Stimulated activated CD8-positive, alpha-beta memory T cell treated with anti-CD3 and anti-CD28 coated beads, Interleukin-15, amount 100 ng/mL, for 24 hours (primary cell): ENCODE measurements at places on chromosomes 4 and X.

GRCh38 chr4:6951880-6952381, 42.3 kb downstream of the TBC1D14 start:
- DNase-seq = no peak

GRCh38 chr4:5639556-5639955, 68.8 kb downstream of the EVC2 start:
- DNase-seq = no peak

DNA sequence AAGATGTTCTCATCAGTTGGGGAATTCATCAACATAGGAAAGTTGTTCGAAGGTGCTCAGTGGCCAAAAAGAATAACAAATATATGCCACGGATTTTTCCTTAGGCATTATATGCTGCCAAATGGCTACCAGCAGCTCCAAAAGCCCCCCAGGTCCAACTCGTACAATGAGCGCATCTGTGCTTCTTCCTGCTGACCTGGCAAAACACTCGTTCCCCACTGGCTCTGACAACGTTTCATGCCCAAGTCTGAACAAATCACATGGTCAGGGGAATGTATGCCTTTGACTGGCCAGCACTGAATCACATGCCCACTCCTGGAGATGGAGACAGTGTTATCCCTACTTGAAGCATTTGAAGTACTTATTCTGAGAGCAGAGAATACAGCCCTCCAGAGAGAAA, 59.9 kb upstream of the SPP1 start:
- no peak for DNase-seq

GRCh38 chr4:38387348-38387747, 276.7 kb upstream of the KLF3 start:
- no peak for DNase-seq

GRCh38 chr4:87853108-87853507, 20.3 kb downstream of the MEPE start:
- no peak for DNase-seq

DNA sequence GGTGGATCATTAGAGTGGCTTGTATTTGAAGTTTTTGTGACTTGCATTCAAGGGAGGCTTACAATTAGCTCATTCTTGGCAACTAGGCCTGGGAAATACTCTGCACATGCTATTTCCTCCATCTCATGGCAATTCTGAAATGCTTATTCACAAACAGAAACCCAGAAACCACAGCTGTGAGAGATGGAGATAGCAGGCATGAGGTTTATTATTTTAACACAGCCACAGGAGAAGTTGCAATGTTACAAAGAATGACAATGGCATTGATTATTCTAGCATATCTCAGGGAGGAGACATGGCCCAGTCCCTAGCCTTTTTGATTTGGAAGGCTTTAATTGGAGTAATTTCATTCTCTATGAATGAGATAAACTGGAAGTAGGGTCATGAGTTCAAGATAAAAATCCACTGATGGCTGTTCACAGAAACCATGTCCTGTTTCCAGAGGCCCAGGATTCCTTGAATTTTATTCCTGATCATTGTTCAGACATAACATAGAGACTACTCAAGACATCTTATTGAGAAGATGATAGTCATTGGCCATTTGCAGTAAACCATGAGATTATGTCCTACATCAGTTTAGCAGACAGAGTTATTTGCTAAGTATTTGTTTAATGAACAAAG, 123.9 kb downstream of the MID1 start:
- no peak for DNase-seq

GRCh38 chr4:72209600-72209999, 177.8 kb downstream of the NPFFR2 start:
- DNase-seq = no peak

DNA sequence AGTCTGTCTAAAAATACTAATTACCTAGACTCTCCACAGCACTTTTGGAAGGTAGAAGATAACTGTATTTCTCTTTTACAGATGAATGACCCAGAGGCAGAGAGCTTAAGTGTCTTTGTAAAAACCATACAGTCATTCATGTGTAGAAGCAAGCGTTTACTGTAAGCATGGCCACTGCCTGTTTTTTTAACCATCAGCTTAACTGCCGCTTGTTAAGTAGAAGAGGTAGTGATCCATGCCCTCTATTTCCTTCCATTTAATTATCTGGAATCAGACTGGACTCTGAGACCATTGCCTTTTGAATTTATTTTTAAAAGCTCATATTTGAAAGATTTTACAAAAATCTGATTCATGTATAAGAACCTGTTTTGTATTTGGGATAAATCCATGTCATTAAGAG, 111.2 kb upstream of the TECRL start:
- DNase-seq = no peak

DNA sequence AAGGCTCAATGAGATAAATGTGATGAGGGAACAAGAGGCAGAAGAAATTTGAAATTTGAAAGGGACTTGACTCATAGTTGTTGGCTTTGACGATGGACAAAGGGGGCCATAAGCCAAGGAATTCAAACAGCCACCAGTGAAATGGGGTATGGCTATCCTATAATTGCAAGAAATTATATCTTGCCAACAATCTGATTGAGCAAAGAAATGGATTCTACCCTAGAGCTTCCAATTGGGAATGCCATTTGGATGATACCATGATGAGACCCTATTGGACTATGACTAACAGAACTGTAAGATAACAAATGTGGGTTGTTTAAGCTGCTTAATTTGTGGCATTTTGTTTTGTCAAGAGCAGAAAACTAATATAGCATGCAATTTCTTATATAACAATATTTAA, 270.1 kb upstream of the ARSJ start:
- no peak for DNase-seq

- no peak for DNase-seq
Observed at GRCh38 chr4:123613586-123614344, 217.2 kb downstream of the SPRY1 start.

- DNase-seq = no peak
Observed at GRCh38 chr4:151417766-151418376, 8.9 kb downstream of the FHIP1A start.

- no peak for DNase-seq
Observed at GRCh38 chr4:133402616-133403015, 253.5 kb downstream of the PCDH10 start.

DNA sequence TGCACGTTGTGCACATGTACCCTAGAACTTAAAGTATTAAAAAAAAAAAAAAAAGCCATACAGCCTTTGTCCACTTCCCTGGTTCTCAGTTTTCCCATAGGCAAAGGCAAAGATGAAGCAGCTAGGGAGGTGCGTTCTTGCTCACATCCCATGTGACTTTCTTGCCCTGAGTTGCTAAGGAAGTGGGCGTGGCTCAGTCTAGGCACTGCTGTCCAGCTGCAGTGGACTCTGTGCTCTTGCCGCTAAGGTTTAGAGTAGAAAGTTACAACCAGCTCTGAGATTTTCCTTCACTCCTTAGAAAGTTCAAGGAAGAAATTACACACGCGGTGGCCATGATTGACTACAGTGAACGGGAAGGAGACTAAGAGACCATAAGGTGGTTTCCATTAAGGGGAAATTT, 144.7 kb downstream of the NAA11 start:
- DNase-seq = no peak

DNA sequence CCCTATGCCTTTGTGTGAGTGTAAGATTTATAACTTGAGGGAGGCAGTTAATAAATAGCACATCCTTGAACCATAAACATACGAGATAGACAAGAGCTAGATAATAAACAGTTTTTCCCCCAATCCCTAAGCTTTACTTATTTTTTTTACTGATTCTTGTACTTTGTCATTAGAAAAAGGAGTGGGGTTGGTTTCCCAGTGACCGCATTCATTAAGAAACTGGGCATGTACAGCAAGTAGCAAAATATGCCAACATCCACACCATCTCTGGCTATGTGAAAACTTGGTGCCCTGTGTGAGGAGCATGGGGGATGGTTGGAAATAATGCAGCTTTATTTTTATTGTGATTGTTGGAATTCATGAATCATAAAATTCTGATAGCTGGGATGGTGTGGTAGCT, 176.2 kb downstream of the CBR4 start:
- DNase-seq = no peak

DNA sequence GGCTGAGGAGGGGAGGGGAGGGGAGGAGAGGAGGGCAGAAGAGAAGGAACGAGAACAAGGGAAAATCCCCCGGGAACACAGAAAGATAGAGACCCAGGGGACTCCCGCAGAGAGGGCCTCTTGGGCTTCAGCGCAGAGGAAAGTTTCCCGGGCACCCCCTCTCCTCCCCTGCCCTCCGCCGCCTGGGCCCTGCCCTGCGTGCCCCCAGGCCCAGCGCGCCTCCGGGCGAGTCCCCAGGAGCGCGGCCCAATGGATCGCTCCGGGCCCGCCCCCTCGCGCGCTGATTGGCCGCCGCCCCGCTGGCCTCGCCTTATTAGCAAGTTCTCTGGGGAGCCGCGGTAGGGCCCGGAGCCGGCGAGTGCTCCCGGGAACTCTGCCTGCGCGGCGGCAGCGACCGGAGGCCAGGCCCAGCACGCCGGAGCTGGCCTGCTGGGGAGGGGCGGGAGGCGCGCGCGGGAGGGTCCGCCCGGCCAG, at the start of gene MSX1:
TSS of gene MSX1 (plus strand) at position 341 of the 474 bp plus-strand sequence. CDS start 235 bp downstream, outside the sequence.
- peak; percentile 24 for DNase-seq

GRCh38 chr4:110096405-110096804, 102.0 kb downstream of the ELOVL6 start:
- DNase-seq = no peak

DNA sequence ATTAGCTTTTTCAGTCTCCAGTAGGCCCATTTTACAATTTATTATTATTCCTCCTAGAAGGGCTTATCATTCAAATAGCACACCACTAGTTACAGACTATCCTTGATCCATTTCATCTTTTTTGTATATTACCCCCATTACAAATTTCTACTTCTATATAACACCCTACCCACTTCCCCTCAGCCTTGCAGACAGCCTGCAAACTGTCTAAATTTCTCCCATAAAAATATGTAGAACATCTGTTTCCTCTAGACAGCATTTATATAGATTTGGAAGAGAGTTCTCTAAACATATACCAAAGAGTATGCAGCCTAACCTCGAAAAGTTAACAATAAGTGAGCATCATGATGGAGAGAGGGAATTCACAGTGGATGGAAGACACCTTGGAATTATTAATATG, 30.8 kb downstream of the COMMD8 start:
- DNase-seq = no peak

- DNase-seq = no peak
Observed at GRCh38 chrX:31836479-31836878, 764.6 kb upstream of the FTHL17 start.

- no peak for DNase-seq
Observed at GRCh38 chr4:71211748-71212147, 127.1 kb upstream of the SLC4A4 start.

GRCh38 chrX:69615342-69615741, 571 bp upstream of the EDA start:
- no peak for DNase-seq

DNA sequence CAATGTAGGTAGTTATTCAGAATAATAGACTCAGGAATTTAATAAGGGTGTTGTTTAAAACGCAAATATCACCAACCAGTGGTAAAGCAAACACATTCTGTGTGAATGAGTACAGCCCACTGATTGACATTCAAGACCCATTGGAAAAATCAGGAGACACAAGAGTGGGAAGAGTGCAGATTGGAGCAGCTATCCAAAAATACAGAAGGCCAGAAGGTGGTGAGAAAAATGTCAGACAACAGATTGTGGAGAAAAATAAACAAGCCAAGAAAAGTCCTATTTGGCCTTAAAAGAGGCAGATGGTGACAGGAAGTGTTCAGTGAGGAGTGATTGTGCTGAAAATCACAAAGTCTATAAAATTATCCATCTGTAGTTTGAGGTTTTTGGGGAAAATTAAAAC, 39.3 kb downstream of the CPE start:
- DNase-seq = no peak

DNA sequence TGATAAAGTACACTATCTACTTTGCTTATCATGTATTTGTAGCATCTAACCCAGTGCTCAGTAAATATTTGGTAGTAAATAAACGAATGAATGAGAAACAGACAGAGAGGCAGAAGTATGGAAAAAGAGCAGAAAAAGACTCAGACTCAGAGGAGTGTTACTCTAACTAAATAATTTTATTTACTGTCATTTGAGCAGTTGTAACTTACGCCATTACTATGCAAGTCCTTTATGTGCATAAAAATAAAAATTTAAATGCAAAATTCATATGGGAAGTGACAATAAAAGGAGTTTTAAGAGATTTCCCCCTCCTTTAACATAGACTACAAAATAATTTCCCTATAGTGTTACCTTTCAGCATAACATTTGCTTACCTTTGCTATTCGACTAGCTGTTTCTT, 49.5 kb downstream of the ZAR1 start:
- DNase-seq = no peak

DNA sequence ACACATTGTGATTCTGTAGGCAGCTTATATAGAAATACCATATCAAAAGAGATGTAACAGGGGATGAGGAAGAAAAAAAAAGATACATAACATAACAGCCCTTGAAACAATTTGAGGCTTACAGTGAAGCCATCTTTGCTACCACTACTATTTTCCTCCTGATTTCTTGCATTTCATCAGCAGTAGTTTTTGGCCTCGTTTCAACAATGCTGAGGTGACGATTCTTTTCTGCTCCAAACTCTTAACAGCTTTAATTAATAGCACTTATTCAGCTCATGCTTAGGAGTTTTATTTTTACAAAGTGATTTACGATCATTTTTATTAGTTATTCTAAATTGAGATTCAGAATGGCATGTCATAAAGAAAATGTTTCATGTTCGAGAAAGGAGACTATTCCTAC, 163.2 kb downstream of the DCK start:
- DNase-seq = no peak

- no peak for DNase-seq
Observed at GRCh38 chrX:68433155-68433980, at the start of gene OPHN1. OPHN1 (minus strand) TSS chrX:68433495; CDS start chrX:68433020, 475 bp downstream.

GRCh38 chrX:149274516-149275105, 230.5 kb downstream of the IDS start:
- no peak for DNase-seq

- DNase-seq = no peak
Observed at GRCh38 chrX:21014326-21014725, 359.9 kb upstream of the CNKSR2 start.

DNA sequence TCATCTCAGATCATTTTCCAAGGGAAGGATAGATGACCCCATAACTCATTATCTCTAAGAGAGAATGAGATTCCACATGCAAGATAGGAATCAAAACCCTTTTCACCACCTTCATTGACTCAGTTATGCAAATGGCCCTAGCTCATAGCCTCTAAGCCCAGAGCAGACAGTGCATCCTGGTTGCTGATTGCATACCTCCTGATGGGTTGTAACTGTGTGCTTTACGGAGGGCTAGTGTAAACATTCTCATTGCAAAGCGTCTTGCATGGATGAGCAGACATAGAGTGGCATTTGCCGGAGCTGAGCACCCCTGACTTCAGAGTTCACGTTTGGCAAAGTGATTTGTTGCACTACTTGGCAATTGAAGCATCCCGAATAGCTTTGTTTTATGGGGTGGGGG, 151.0 kb downstream of the VCX3A start:
- no peak for DNase-seq

GRCh38 chr4:5470318-5471198, 237.8 kb downstream of the EVC2 start:
- no peak for DNase-seq

DNA sequence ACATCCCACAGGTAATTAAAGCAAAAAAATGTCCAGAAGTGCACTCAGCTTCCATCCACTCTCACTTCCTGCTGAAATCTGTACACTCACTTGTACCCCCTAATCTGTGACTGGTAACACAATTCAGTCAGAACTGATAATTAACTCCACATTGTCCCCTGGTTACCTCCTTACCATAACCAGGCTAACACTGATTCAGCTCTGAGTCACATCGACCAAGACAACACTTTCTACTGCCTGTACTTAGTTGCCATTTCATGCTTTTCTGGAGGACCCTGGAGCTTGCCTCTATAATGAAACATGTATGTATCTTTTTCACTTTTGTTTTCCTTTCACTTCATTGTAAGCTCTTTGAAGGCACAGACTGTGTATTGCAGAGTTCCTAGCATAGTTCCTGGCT, 130.9 kb upstream of the GABRG1 start:
- no peak for DNase-seq
